ENCODE measurements at places on chromosomes 12 and 14.

- no peak for DNase-seq
Measured at GRCh38 chr12:87155621-87156020, 873.6 kb downstream of the C12orf50 start.

DNA sequence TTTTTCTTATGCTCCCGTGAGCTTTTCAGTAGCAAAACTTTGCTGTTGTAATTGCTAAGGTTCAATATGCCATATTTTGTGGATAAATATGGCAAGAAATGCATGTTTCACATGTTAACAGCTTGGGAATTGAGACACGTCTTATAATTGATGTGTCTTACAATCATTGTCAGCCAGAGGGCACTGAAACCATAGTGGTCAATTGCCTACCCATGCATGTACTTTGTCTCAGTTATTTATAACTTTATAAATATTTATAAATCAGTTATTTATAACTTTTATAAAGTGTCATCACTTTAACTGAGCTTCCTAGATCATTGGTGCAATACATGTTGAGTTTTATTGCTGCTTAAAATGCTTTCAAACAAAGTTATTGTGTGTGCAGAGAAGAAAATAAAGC lies 82.0 kb downstream of the CATSPERB start:
- no peak for DNase-seq

DNA sequence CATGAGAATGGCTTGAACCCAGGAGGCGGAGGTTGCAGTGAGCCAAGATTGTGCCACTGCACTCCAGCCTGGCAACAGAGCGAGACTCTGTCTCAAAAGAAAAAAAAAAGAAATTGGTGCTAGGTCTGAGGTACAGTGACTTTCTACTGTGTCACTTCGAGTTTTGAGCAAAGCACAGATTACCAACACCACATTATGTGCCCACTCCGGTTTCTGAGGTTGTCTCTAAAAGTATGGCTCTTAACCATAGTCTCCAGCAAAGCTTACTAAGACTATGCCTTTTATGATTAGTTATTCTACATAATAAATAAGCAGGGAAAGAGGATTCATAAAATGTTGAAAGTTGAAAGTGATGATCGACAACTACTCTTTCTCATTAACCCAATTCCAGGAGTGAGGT lies 8.0 kb downstream of the RBM23 start:
- DNase-seq = no peak

GRCh38 chr14:88204221-88204620 lies 118.8 kb downstream of the KCNK10 start:
- DNase-seq = no peak

GRCh38 chr12:55705782-55706402 lies 1.8 kb downstream of the ITGA7 start:
- DNase-seq = no peak

DNA sequence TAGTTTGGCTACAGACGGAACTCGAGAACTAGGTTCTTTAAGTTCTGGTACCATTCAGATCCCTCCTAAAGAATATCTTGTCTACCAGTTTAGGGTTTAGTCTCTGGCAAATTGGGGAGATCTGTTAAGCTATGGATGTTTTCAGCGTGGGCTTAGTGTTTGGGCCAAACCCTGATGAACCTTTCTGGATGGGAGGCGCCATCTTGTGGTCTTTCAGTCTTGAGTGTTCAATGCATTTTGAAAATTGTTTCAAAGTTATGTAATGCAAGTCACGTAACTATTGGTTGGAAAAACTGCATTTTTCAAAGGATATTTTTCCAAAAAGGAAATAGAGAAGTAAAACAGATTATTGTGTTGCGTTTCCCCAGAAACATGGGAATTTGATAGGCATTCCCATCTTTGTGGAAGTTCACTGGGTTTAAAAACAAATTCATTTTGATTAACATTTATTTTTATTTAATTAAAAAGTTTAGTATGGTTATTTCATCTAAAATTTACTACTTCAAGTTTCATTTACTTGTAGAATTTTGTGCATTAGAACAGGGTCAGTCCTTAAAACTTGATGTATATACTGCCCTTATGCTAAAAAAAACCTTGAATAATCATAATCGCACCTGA lies 169.0 kb downstream of the PRIMA1 start:
- DNase-seq = no peak

GRCh38 chr14:67112344-67112743 lies 76.9 kb upstream of the GARIN2 start:
- no peak for DNase-seq

DNA sequence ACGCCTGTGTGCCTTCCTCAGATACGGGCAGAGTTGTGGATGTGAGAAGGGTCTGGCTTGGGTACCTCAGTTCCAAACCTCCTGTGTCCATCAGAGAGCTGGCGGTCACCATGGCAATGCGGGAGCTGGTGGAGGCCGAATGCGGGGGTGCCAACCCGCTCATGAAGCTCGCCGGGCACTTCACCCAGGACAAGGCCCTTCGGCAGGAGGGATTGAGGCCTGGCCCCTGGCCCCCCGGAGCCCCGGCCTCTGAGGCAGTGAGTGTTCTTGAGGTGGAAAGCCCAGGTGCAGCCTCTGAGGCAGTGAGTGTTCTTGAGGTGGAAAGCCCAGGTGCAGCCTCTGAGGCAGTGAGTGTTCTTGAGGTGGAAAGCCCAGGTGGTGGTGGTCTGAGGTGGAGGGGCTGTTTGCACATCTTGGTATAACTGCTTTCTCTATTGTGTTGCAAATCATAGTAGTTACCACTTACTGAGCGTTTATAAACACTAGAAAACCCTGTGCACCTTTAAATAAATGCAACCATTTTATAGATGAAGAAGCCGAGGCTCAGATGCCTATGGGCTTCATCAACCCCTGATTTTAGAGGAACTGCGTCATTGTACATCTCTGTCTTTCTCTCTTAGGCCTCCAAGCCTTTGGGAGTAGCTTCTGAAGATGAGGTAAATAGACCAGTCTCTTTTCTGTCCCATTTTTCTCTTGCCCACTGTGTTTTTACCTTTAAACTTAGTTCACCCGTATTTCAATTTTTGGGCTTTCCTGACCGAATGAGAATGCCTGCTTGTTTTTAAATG lies 976 bp downstream of the PEX5 start:
- no peak for DNase-seq

DNA sequence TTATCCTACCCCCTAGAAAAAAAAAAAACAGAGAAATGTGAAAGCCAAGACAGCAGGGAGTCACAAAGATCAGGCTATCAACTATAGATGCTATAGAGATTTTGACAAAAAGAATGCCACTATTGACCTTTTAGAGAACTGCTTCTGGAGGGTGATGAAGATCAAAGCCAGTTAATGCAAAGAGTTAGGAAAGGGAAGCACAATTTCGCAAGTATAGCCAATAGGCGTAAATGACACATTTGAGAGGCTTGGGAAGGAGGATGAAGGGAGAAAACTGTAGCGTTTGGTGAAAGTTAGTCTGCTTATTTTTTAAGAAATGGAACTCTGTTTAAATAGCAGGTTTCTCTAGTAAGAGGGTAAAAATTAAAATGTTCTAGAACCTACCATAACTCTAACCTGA lies 190.7 kb downstream of the DUSP6 start:
- DNase-seq = no peak

DNA sequence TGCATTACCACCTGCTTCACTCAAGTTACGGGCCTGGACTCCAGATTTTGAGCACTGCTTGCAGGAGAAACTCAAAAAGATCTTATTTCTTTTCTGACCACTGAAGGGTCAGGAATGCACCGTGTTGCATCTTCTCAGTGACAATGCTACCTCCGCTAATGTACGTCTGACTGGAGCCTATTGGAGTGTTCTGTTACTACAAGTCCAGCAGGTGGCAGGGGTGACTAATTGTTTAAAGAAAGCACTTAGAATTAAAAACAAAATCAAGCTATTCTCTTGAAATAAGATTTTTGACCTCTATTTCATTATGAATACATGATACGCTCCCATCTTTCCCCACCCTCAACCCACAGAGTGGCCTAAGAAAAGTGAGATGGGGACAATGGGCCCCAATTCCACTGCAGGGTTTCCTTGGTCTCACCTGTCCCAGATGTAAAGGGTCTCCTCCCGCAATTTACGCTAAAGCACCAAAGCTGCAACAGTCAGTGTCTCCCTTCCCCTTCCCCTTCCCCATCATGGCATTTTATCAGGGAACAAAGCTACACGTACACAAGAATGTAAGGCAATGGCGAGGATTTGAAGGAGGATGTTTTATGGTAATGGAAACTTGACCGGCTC lies 2.2 kb downstream of the TBPL2 start:
- no peak for DNase-seq

DNA sequence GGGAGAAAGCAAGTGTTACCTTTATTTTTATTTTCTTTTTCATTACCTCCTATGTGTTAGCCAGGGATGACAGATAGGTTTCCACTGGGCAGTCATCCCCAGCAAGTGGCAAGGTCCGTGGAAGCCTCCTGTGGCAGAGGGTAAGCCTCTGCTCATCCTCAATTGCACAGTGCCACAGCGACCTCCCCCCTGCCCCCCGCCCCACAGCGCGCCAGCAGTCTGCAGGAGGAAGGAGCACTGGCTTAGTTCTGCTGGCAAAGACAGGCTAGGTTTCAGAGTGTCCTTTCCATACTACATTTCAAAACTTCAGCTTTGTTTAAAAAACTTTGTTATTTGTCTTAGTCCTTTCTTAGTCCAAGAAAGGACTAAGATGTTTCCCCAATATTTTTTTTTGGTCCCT lies 194.7 kb downstream of the EXOC5 start:
- DNase-seq = no peak

DNA sequence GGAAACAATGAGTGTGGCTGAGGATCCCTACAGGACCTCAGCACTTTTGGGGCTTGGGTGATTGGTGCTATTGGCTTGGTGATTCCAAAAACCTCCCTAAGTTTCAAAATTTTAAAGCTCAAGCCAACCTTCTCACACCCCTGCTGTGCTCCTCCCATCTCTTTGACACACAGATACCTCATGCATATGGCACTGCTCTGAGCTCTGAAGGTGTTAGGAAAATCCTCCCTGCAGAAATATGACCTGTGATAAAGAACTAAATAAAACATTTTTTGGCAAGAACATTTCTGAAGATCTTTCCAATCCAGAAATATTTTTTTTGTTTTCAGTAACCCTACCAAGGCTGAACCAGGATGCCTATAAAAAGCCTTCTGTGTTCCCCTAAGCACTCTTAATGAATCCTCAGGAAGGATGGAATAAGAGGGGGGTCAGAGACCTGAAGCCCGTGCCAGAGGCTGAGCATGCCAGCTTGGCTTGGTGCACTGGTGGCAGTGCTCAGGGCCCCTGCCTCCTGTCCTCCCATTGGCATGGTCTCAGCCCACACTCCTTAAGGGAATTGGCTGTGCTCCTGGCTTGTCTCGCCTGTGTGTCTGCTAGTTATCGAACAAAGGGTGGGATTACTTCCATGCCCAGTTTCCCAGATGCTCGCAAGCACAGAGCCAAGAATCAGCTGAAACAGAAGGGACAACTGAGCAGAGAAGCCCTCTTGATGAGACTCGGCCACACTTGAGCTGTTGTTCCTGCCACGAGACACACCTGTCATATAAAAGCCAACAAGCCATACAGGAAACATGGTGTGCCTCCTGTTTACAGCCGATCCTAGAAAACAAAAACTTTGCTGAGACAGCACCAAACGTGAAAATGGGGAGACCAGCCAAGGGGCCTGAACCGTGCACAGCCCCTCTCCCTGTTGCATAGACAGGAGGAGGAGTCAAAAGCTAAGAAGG lies 132.7 kb upstream of the EEA1 start:
- peak; percentile 28 for DNase-seq

- no peak for DNase-seq
Measured at GRCh38 chr12:124743479-124744272, 120.0 kb downstream of the SCARB1 start.

DNA sequence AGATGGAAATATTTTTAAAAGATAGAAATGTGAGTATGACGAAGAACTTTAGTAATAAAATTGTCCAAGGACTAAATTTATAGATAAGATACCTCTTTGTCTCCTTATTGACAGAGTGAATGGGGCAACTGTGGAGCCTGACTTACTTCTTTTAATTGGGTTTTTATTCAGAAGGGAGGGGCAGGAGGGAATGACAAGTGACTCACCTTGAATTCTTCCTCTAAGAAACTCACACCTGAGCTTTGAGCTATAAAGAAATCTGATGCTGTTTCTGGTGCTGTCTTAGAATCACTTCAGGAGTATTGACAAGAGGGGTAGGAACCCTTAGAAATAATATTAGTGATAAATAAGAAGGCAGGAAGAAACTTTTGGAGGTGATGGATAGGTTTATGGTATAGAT lies 951 bp downstream of the NR1H4 start:
- DNase-seq = no peak

DNA sequence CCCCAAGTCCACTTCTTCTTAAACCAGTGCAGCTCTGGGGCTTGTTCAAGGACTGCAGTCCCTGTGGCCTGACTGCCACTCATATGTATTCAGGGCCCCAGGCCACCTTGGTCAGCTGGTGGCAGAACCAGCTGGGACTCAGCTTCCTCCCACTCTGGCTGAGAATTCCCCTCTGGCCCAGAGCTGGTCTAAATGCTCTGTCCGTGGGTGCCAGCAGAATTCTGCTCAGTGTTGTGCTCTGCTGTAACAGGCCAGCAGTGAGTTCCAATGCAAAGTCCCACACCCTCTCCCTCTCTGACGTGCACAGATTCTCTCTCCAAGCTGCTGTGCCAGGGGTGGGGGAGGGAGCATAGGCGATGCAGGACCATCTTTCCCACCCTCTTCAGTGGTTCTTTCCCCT lies 210.4 kb upstream of the RGS6 start:
- DNase-seq = no peak

- no peak for DNase-seq
Measured at GRCh38 chr14:101991352-101991751, 27.0 kb downstream of the DYNC1H1 start.

- DNase-seq = no peak
Measured at GRCh38 chr12:104641862-104642261, 185.1 kb downstream of the CHST11 start.

Data from cerebellar nuclear complex (tissue), 1 donor.